ENCODE measurements at places on chromosomes 2 and 18.
A peak's percentile ranks its signal among the peaks of the same experiment; 100 is the strongest.

DNA sequence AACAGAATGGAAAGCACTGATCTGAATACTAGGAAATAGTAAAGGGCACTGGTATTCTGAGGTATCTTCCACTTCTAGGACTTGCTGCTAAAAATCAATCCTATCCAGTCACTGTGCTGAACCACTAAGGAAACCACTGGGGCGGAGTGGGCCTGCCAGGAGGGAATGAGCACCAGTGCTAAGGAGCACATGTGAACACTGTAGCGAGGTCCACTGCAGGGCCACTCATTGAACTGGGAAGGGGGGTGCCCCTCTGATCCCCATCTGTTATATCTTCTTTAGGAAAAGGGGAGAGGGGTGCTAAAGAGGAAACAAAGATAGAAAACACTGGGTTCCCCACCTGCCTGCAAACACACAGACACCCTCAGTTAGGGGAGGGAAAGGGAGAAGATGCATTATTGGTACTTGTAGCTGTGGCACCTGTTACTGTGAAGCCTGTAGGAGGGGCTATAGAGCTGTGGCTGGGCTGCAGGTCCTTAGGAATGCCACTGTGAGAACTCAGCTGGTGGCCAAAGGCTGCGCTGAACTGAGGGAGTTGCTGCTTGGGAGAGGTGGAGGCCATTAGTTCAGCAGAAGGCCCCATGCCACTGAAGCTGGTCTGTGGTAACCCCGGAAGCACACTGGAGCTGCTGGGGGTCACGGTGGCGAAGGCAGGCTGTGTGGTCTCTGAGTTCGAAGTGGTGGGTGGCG is 81.8 kb downstream of the INO80D start:
- no peak for DNase-seq

- peak; percentile 76 for DNase-seq
Observed at GRCh38 chr2:230877759-230878598, 13.2 kb downstream of the ITM2C start.

GRCh38 chr2:241207641-241208040 is 19.2 kb downstream of the ANO7 start:
- no peak for DNase-seq

GRCh38 chr18:5073026-5073944 is 123.8 kb downstream of the AKAIN1 start:
- peak; percentile 24 for DNase-seq

GRCh38 chr2:130183512-130184373 is 1.7 kb downstream of the MZT2B start:
- no peak for DNase-seq

GRCh38 chr18:61398961-61399705 is 65.9 kb downstream of the CDH20 start:
- no peak for DNase-seq

- DNase-seq = no peak
Observed at GRCh38 chr18:54069729-54070128, 154.7 kb downstream of the MBD2 start.

DNA sequence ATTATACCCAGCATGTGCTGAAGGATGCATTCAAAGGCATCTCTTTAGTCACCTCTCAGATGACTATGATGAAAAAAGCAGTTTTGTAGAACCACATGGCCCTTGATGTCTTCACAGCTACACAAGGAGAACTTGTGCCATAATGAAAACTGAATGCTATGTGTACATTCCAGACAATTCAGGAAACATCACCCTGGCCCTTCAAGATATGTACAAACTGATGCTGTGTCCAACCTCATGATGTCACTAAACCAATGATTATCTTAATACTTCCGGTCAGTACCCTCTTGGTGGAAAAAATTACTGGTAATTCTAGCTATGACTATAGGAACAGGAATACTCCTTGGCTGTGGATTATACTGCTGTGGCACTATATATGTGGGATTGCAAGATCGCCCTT is 20.0 kb downstream of the DUSP11 start:
- DNase-seq = no peak

DNA sequence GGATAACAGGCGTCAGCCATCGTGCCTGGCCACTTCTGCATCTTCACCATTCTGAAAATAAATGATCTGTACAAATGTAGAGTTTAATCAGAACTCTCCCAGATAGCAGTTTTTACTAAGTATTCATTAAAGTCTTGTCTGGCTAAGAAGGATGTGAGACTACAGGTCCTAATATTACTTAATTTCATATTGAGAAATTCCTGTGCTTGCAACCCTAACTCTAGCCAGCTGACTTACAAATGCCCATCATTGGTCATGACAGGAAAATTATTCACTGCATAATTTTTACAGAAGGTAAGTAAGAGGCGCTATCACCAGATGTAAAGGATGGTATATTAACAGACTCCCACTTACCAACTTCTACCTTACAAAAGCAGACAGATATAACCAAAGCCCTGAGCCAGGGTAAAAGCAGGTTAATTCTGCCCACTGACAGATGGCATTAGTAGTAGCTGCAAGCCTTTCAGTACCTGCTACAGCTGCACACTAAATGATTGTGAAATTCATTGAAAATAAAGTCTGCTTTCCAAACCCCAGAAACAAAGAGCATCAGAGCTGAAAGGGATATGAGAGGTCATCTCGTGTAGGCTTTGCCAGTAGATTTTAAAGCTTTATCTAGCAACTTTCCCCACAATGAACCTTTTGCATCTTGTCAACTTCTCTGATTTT is 271.3 kb upstream of the STON1 start:
- DNase-seq = no peak

- peak; percentile 35 for DNase-seq
Observed at GRCh38 chr18:63074981-63075404, 244.6 kb downstream of the BCL2 start.

GRCh38 chr18:44510390-44510789 is 170.3 kb upstream of the SETBP1 start:
- DNase-seq = no peak

DNA sequence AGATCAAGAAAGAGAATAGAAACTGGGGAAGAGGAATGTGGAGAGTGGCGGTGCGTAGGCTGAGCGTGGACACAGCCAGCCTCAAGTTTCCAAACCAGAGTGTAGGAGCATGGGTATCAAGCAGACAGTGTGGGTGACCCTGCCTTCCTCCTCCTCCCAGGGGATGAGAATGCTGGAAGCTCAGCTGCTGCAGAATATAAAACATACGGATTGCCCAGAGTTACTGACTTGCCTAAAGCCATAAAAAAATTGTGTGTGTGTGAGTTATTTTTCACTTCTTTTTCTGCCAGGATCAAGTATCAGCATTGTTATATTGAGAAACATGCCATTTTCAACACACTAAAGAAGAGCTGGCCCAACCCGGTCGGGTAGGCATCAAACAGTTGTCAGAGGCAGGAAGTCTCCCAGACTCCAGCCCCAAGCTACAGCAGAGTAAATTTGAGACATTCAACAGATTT is 333.3 kb upstream of the ACVR2A start:
- peak; percentile 4 for DNase-seq

GRCh38 chr2:161147856-161148255 is 12.4 kb upstream of the TANK start:
- DNase-seq = no peak

DNA sequence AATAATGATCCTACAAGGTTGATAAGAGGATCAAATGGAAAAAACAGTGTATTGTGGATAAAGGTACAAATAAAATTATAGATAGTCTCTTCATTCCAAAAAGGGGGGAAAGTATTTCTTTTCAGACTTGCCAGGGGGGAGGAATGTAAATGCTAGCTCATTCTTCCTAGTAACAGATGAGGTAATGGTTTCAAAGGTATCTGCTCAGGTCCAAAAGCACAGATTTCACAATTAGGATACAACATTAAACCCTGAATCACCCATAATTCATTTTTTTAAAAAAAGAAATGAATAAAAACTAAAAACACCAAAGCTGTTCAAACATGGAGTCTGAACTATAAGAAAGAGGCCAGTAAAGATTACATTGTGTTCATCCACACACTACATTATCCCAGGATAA is 142.0 kb downstream of the ATAD2B start:
- DNase-seq = no peak

- no peak for DNase-seq
Observed at GRCh38 chr2:72083751-72084583, 63.7 kb downstream of the CYP26B1 start.

DNA sequence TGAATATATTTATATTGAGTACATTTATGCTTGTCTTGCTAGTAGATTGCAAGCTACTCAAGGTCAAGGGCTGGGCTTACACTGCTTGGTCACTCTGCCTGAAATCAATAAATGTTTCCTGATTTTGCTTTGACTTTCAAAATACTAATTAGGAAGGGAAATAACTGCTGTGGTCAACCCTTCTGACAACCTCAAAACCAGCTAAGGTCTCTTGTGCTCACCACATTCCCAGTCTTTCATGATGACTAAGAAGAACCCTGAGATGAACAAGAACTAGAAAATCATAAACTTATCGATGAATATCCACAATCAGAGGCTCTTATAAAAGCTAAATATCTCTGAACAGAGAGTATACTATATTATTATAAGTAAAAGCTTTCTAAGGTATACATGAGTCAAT is 33.3 kb downstream of the ABCB11 start:
- no peak for DNase-seq

DNA sequence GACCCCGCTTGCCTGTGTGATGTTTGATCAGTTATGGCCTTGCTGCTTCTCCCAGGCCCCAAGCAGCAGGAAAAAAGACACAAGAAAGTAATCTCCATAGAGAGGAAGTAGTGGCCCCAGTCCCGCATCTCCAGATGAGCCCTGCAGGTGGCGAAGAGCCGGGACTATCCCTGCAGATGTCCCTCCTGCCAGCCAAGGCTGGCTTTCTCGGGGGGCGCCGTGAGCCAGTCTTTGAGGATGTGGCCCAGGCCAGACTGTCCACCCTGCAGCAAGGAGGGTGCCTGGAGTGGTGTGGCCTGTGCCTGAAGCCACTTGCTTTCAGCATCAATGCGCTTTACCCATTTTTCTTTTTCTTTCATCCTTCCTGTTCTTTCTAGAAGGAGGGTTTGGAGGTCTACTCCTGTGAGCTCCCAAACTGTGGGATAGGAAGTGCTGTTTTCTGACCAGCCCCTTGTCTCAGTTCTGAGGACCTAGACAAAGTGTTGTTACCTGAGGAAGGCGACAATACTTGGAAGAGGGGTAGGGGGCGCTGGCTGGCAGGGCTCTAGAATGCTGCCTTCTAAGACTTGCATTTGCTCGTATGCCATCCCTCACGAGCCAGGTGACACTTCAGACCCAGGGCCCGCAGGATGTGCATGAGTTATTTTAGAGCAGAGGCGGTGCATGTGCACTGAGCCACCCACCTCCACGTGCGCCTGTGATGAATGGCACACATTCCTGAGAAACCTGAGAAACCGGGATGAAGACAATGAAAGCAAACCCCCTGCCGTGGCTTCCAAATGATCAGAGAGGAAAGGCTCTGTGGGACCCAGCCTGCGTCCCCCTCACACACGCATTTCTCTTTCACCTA is 255.8 kb downstream of the FBXO15 start:
- DNase-seq = no peak

- DNase-seq = no peak
Observed at GRCh38 chr2:64737547-64737946, 83.8 kb upstream of the SERTAD2 start.

DNA sequence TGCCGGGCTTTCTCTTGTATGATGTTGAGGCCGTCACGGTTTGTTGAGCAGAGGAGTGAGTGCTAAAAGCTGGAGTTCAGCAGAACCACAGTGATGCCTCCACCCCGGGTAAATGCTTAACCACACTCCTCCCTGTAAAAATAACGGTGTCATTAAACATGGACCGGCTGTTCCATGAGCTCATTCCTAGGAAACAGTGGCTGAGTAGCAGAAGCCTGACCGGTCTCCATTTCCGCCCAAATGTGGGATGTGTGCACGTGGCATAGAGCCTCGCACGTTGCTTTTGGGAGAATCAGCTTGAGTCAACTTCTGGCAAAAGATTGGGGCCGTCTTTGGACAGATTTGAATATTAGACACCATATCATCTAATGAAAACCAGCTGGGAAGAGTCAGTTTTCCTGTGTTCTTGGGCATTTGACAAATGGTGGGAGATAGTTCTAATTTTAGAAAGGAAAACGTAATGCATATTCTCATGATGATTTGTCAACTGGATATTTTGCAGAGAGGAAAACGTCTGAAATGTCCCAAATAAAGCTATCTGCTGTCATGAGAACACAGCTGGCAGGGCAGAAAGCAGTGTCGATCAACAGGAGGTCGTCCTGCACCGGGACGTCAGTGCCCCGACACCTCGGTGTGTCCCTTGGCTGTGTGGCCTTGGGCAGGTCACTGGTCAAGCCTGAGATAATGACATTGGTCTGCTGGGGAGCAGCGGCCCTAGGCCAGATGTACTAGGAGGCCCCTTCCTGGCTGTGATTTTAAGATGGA is 42.4 kb downstream of the LRRFIP1 start:
- no peak for DNase-seq

DNA sequence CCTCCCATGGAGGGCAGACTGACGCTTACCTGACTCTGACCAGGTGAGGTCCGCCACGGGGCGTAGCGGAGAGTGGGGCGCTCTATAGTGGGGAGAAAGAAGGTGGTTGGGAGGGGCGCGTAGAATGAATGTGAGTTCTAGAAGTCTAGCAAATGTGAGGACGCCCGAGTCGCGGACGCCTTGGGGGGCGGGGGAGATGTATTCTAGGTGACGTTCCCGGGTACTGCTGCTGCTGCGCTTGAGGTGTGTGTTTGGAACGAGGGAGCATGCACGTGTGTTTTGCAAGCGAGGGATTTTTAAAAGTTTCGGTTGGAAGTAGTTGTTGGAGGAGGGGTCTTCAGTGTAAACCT is 758 bp downstream of the RIF1 start:
- DNase-seq = peak; percentile 43

GRCh38 chr2:105631011-105631410 is 113.7 kb upstream of the NCK2 start:
- DNase-seq = no peak

GRCh38 chr18:31125878-31126277 is 23.7 kb upstream of the DSC2 start:
- DNase-seq = no peak

DNA sequence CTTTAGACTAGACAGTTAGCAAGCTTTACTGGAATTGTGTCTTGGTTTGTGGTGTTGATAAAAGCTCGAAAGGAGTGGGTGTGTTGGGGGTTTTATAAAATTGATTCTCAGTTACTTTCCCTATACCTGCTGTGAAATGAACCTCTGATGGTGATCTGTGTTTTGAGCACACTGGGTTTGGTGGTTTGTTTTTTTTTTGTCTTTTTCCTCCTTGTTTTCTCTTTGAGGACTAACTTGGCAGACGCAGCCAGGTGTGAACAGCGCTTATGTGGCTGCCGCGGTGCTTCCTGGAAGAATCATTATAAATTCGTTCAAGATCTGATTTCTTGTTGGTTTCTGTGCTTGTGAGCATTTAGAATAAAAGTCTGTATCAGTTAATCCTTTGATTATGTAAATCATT is 28.5 kb downstream of the GRHL1 start:
- peak; percentile 6 for DNase-seq

DNA sequence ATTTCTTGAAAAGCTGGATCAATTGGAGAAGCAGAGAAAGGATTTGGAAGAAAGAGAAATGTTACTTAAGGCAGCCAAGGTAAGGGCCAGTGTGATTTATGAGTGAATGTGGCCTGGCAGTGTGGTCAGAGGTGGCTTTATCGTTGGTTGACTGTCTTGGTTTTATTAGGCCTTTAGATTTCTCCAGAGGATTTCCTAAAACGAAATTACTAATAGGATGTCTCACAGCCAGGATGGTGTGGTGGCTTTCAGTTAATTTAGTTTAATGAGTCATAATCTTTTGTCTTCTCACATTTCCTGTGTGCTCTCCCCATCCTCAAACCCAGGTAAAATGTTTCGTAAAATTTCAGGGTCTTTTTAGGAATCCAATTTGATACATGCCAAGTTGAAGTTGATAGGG is 100.8 kb downstream of the TAF4B start:
- DNase-seq = no peak
